ENCODE measurements at places on chromosomes 7 and 10.

DNA sequence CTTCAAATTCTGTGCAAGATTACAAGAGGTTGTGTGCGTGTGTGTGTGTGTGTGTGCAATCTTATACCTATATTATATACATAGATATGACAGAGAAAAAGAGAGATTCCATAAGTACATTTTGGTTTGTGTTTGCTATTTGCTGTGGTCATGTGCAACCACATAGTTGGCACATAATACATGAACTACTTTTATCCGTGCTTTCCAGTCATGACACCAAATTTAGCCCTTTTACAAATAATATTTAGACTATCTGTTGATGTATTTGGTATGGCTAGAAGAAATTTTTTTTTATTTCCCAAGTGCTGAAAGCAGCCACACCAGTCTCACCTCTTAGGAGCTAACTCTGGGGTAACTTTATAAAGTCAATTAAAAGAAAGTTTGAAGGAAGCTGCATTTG, 63.5 kb upstream of the EGFR start:
- DNase-seq, result no peak

- DNase-seq, result no peak
Observed at GRCh38 chr7:15567652-15568051, 5.8 kb upstream of the AGMO start.

- no peak for DNase-seq
Observed at GRCh38 chr10:23571884-23572283, 133.0 kb downstream of the OTUD1 start.

DNA sequence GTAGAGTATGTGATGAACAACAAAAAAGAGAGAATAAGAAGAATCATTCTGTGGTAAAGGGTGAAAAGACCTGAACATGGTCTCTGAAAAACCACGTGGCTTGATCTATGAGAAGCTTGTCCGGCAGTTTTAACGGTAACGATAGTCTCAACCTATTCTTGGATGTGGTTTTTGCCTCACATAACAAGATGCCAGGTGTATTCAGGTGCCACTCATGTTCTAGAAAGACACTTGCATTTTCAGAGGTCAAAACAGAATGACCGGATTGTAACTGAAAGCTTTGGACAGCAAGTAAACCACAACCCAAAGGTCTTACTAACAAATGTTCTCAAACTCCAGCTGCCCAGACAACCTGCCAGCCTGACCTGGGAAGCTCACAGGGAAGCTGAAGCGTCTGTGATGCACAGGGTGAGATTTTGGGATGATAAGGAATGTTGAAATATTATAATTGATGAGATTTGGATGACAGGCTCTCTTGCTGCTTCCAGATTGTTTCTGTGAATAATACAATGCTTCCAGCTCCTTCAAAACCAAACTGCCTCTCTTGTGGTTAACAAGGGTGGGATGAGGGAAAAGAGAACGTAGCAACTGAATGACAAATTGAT, 137.4 kb upstream of the GRB10 start:
- DNase-seq, result no peak

DNA sequence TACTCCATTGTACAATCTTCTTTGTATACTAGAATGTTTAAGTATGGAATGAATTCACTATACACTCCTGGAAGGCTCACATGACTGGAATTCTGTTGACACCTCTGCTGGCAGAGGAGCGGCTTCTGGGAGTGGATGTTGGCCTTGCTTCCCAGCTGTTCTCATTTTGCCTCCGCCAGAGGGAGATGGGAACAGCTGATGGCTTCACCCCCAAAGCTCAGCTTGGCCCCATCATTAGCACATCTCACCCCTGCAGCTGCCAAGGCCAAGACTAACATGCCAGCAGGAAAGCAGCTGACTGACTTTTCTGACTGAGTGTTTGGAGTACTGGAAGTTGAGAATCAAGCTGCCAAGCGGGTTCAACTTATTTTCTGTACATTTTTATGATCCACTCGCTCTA, 15.1 kb downstream of the ADAM12 start:
- no peak for DNase-seq

DNA sequence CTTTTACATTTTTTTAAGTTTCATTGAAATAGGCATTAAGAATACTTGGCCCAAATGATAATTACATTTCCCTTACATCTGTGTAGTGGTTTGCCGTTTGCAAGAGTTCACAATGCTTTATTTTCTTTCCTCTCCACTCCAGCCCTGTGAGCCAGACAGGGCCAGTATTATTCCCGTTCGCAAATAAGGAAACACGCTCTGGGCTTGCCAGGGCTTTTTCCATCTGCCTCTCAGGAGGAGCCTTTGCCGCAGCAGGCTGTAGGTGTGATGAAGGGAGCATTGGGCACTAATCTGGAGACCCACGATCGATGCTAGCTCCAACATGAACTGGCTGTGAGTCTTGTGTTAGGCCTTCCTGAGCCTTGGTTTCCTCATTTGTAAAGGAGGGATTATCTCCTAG, 154.4 kb downstream of the GALNT17 start:
- DNase-seq, result no peak

GRCh38 chr7:151008511-151009323, 15.6 kb downstream of the ATG9B start:
- DNase-seq, result peak; percentile 57

- no peak for DNase-seq
Observed at GRCh38 chr10:69503896-69504265, 52.6 kb downstream of the TSPAN15 start.

- no peak for DNase-seq
Observed at GRCh38 chr7:130492523-130493274, 814 bp downstream of the MEST start.

DNA sequence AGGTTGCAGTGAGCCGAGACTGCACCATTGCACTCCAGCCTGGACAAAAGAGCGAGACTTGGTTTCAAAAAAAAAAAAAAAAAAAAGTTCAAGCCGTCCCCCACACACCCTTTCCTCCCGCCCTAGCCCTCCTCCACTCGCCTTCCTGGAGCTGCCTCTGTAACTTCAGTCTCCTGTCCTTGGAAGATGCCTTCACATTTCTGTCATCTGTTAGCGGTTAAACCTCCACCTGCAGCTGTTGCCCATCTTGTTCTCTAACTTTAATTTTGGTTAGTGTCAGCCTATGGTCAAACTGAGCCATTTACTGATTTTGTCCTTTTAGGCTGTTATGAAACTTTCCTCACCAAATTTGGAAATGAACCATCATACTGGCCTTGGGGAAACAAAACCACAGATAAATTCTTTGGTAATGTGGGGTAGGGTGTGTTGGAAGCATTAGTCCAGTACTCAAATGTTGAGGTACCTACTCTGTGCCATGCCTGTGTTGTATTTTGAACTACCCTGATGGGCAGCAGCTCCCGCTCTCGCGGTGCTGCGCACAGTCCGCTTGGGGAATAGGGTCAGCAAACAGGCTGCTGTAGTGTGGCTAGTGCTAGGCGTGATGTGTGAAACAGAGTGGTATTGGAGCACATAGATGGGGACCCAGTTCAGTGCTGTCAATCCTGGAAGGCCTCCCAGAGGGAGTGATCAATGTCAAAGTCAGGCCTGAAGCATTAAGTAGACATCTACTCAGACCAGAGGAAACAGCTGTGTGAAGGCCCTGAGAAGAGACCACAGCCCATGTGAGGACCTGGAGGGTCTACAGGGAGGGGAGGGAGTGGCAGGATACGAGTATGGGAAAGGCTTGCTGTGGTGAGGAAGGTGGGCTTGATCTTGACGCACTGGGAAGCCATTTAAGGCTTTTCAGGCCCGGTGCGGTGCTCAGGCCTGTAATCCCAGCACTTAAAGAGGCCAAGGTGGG, 26.9 kb downstream of the SFXN4 start:
- no peak for DNase-seq

DNA sequence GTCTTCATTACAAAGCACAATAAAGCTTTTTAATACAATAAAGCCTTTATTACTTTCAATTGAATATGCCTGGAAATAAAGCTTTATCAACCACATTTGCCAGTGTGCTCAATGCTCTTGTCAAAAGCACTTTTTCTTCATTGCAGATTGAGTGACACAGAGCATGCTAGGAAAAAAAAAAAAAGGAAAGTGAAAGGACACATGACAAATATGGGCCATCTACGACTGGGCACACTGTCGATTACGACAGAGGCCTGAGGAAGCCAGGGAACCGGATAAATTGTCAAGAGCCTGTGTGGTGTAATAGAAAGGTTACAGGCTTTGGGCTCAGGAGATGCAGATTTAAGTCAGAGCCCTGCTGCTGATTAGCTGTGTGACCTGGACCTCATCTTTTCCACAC, 84.8 kb upstream of the LRGUK start:
- no peak for DNase-seq

DNA sequence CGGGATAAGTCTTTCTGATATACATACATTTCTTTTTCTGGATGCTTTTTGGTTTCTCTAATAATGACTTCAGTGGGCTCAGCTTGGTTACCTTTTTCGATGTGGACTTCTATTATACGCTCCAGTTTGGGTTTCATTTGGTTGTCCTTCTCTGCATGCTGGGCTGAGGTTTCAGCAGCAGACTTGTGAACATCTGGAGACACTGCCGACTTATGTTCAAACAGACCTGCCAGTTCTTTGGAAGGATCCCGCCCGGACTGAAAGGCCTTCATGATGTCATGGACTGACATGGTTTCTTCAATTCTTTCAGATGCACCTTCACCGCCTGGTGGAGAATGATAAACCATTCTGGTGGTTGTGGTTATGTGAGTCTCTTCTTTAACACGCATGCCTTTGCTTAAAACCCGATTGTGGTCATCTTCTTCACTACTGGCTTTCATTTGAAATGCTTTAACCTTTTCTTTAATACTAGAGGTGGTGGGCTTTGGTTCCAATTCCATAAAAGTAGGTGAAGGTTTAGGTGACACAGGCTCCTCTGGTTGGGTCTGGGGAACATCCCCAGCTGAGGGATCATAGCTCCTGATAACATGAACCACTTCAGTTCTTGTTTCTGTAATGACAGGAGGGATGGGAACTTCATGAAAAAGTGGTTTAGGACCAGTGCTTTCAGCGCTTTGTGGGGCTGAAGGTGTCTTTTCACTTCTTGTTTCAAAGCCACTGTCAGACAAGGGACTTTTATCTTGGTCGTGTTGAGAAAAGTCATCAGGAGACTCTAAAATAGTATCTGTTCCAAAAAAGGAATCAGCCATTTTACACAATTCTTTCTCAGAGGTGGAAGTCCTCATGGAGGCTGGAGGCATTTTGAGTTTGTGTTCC, 167.7 kb upstream of the CCDC6 start:
- DNase-seq, result no peak

DNA sequence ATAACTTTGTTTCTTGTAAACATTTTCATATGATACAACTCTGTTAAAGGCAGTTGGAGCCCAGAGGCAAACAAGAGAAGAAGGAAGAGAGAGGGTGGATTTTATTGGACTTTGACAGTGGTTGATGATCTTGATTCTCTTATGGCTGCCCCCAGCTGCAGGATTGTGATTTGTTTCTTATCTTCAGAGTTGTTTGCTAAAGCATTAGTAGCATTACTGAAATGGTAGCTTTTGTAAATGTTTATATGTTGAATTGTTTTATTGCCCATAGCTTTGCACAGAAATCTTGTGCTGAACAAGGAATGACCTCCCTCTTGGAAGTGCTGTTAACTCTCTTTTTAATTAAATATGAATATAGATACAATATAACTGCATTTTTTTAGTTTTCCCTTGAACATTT, 309.4 kb downstream of the AUTS2 start:
- no peak for DNase-seq

DNA sequence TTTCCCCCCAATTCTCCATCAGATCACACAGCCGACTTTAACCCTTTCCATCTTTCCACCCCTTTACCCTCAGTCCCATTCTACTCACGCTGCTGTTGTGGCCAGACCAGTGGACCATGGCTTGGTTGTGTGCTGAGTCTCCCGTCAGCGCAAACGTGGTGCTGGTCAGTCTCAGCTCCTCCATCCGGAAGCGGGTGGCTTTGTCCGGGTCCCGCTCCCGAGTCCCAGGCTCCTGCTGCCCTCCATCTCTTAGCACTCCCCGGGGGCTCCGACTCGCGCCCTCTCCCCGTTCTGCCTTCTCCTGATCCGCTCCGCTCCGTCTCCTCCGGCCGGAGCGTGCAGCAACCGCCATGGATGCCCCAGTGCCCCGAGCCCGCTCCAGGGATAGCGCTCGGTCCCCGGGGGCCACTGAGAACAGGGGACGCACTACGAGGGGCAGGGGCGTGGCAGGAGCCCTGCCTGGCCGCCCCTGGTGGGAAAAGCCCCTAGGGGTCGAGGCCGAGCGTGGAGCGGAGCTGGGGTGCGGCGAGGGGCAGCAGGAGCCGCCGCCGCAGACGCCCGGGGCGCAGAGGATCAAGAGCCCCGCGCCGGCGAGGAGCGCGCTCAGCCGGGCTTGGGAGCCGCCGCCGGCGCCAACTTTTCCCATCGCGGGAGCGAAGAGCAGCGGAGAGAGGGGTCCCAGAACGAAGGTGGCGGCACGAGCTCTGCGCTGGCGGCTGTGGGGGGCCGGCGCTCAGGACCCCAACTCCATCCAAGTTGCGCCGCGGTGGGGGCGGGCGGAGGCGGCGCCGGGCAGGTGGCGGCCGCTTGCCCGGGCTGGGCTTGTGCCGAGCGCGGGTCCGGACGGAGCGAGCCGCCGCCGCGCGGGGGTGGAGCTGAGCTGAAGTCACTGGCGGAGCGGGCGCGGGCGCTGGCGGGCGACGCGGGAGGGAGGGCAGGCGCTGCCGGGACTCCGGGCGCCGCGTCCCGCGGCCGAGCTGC, at the start of gene SORCS1:
Gene SORCS1 (minus strand): TSS at position 826 of the 981 bp plus-strand sequence.
- no peak for DNase-seq

DNA sequence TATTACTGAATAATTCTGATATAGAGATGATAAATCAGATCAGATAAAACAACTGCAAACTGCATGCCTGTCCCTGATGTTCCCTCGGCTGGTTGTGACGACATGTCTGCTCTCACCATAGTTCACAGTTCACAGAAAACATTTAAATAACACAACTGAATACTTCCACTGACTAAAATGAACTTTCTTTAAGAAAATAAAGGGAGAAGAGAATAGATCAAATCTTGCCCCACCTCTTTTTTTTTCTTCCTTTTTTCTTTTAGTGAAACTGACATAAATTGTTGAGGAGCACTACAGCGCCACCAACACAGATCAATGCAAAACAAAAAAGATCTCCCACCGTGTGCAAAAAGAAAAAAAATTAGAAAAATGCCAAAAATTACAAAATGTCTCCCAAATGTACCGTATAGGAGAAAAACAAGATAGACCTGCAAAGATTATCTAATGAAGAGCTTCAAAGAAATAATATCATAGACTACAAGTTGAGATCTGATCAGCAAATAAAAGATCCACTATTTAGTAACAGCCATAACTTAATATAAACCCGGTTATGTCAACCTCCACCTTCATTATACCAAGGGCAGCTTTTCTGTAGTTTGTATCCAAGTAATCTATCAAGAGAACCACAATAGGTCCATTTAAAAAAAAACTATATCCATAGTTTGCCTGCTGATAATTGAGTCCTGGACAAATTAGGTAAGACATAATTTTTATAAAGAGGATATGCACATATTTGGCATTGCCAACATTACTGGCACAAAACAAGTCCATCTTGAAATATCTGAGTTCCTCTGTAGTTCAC, 30.7 kb upstream of the EPC1 start:
- DNase-seq, result no peak

- DNase-seq, result no peak
Observed at GRCh38 chr7:129739427-129739826, 127.9 kb downstream of the NRF1 start.

- DNase-seq, result no peak
Observed at GRCh38 chr10:129392855-129393254, 74.2 kb upstream of the MGMT start.

All from stimulated activated CD4-positive, alpha-beta T cell treated with anti-CD3 and anti-CD28 coated beads, Interleukin-1b, Interleukin-23, amount 100 ng/mL, for 1 hour (primary cell).